Small intestine (tissue), 16 donors: ENCODE measurements at places on chromosomes 7 and 10. TPM values are rescaled to one million over a fixed set of nuclear protein-coding genes. Genes with fewer than 3 reads are reported as not detected.

- DNase-seq, result no peak
These were observed 87.5 kb downstream of the PLXNA4 start for GRCh38 chr7:132488634-132489302.

- DNase-seq, result no peak
These were observed 570.8 kb upstream of the MGMT start for GRCh38 chr10:128896116-128896795.

- no peak for DNase-seq
These were observed 76.8 kb downstream of the TMEM106B start for GRCh38 chr7:12287901-12288300.

DNA sequence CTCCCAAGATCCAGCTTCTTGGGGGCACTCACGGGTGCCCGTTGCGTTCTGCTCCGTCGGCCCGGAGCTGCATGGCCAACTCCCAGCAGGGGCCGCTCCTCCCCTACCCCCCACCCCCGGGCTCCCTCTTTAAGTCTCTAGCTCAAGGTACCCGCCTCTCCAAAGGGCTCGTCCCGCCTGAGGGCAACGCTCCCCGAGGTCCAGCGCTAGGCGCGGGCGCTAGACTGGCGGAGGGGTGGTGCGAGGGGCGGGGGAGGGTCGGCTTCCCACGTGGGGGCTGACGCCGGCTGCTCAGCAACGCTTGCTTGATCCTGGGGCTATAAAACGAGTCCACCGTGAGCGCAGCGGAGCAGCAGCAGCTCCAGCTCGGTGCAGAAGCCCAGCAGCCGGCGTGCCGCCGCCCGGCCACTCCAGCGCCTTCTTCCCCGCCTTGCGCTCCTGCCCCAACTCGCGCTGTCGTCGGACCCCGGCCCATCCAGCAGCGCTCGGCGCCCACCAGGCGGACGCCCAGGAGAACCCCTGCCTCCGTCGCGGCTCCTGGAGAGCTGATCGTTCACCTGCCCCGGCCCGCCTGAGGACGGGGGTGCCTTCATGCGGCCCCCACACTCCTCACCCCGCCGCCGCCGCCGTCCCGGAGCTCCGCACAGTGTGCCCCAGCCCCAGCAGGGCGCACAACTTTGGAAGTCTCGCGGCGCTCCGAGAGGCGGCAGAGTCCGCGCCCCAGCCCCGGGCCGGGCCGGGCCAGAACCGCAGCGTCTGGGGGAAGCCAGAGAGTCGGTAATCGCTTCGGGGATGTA, at the start of gene ADRA2A:
ADRA2A (plus strand) TSS at position 348 of the 797 bp plus-strand sequence. CDS start 968 bp downstream, outside the sequence.
- no peak for DNase-seq

FAM25C gene
- not detected for polyA plus RNA-seq

- DNase-seq, result no peak
These were observed 18.9 kb upstream of the PNLIPRP3 start for GRCh38 chr10:116408719-116409118.
